ENCODE measurements at places on chromosomes 16 and 17. TPM values are rescaled to one million over a fixed set of nuclear protein-coding genes. Genes with fewer than 3 reads are reported as not detected.

MAF gene
- polyA plus RNA-seq = 65.9 TPM

GRCh38 chr16:68128577-68129305 lies 43.6 kb downstream of the NFATC3 start:
- H3K36me3 ChIP-seq = peaks cover 7% of the 10 kb centered on the region
- H3K4me1 ChIP-seq = peaks cover 2% of the 10 kb centered on the region
- no peak for DNase-seq

GRCh38 chr17:54270499-54270898 lies 447.8 kb downstream of the KIF2B start:
- H3K4me1 ChIP-seq = no peaks in the 10 kb centered on the region
- H3K27me3 ChIP-seq = no peaks in the 10 kb centered on the region
- H3K27ac ChIP-seq = no peak overlapping the region

DNA sequence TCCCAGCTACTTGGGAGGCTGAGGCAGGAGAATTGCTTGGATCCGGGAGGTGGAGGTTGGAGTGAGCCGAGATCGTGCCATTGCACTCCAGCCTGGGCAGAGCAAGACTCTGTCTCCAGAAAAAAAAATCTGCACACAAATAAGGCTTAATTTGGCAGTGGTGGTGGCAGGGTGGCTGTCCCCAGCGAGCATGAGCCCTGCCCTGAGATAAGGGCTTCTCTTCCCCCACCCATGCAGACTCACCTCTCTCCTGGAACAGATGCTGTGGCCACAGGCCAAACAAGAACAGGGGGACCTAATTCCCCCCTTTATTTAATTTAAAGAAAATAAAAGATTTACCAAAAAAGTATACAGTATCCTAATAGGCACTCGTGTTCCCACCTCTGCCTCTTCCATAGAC lies 157.2 kb downstream of the RAB11FIP4 start:
- no peaks in the 10 kb centered on the region for H3K36me3 ChIP-seq
- DNase-seq = no peak
- no peaks in the 10 kb centered on the region for H3K4me1 ChIP-seq
- H3K27me3 ChIP-seq = no peaks in the 10 kb centered on the region

GRCh38 chr16:25256695-25257469 lies 763 bp downstream of the ZKSCAN2 start:
- H3K27me3 ChIP-seq = no peaks in the 10 kb centered on the region
- peak overlapping the region; percentile 98 for H3K27ac ChIP-seq
- peak overlapping the region; percentile 91 for H3K4me3 ChIP-seq
- DNase-seq = peak; percentile 15
- H3K4me1 ChIP-seq = peaks cover 11% of the 10 kb centered on the region

DNA sequence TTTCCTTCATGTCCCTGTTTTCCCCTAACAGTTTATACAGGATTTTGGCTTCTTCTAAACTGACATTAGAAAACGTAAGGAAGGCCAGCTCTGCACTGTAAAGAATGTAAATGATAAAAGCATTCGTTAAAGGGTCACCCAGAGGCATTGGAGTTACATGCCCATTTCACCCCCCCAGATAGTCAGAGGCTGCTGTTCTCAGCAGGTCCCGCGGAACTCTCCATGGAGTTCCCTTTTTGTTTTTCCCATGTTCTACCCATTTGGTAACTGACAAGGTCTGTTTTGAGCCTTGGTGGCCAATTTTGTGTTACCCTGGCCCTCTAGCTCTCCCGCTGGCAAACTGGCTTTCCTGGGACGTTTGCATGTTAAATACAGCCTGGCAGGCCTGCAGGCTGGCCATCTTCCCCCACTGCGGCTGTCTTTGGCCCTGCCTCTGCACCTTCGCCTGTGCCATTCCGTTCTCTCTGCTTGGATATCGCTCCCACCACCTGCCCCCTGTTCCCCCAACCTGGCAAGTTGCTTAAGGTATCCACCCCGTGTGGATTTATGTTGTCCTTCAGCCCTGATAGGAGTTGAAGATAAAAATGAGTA lies 49.7 kb downstream of the EPN2 start:
- H3K27ac ChIP-seq = no peak overlapping the region
- H3K27me3 ChIP-seq = no peaks in the 10 kb centered on the region
- DNase-seq = no peak

- H3K36me3 ChIP-seq = no peaks in the 10 kb centered on the region
- DNase-seq = no peak
- H3K4me1 ChIP-seq = no peaks in the 10 kb centered on the region
These were observed 44.9 kb upstream of the RBFOX3 start for GRCh38 chr17:79655672-79656290.

GRCh38 chr17:67718325-67718941 lies 697 bp downstream of the NOL11 start:
- H3K4me1 ChIP-seq = peaks cover 4% of the 10 kb centered on the region
- peaks cover 14% of the 10 kb centered on the region for H3K36me3 ChIP-seq
- peak overlapping the region; percentile 73 for H3K27ac ChIP-seq
- peak overlapping the region; percentile 70 for H3K4me3 ChIP-seq

DNA sequence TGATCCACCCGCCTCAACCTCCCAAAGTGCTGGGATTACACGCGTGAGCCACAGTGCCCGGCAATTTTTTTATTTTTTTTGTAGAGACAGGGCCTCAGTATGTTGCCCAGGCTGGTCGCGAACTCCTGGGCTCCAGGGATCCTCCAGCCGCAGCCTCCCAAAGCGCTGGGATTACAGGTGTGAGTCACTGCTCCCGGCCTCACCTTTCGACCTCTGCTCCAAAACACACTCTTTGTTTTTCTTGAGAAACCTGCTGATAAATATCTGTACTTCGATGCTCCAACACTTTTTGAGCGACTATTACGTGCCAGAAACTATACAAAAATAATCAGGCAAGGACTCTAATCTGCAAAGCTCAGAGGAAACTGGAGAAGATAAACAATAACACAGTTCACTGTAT lies 1.0 kb downstream of the MED1 start:
- no peak for DNase-seq
- H3K27me3 ChIP-seq = no peaks in the 10 kb centered on the region
- peaks cover 3% of the 10 kb centered on the region for H3K36me3 ChIP-seq
- peaks cover 19% of the 10 kb centered on the region for H3K4me1 ChIP-seq

- DNase-seq = peak; percentile 89
- H3K36me3 ChIP-seq = no peaks in the 10 kb centered on the region
- H3K27me3 ChIP-seq = no peaks in the 10 kb centered on the region
- peak overlapping the region; percentile 67 for H3K4me3 ChIP-seq
- H3K4me1 ChIP-seq = peaks cover 23% of the 10 kb centered on the region
- peak overlapping the region; percentile 98 for H3K27ac ChIP-seq
These were observed 15.8 kb upstream of the EEF2K start for GRCh38 chr16:22190081-22190775.

DNA sequence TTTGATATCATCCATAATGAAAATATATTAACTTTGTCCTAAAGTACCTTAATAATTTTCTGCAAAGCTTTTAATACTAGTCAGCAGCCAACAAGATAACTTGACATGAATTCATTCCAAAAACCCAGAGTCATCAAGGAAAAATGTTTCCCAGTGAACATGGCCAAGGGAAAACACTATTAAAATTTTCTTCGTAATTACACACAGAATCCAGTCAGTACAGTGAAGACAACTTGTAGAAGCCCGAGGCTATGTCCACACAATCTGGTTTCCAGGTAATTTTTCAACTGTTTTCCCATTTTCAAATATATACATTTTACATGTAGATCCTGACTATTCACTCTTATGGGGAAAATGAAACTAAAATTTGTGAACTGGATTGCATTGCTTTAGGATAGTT lies 600.9 kb downstream of the CDH8 start:
- no peaks in the 10 kb centered on the region for H3K4me1 ChIP-seq
- H3K27ac ChIP-seq = no peak overlapping the region
- DNase-seq = no peak
- no peaks in the 10 kb centered on the region for H3K36me3 ChIP-seq
- H3K4me3 ChIP-seq = no peak overlapping the region
- H3K27me3 ChIP-seq = no peaks in the 10 kb centered on the region

GRCh38 chr17:75447951-75448856 lies 8.2 kb upstream of the TMEM94 start:
- no peak for DNase-seq
- no peak overlapping the region for H3K27ac ChIP-seq
- no peaks in the 10 kb centered on the region for H3K4me1 ChIP-seq
- H3K4me3 ChIP-seq = no peak overlapping the region
- no peaks in the 10 kb centered on the region for H3K36me3 ChIP-seq

GRCh38 chr16:54489225-54490111 lies 202.9 kb upstream of the IRX3 start:
- H3K4me1 ChIP-seq = no peaks in the 10 kb centered on the region
- no peaks in the 10 kb centered on the region for H3K36me3 ChIP-seq
- no peaks in the 10 kb centered on the region for H3K27me3 ChIP-seq
- H3K4me3 ChIP-seq = no peak overlapping the region

DNA sequence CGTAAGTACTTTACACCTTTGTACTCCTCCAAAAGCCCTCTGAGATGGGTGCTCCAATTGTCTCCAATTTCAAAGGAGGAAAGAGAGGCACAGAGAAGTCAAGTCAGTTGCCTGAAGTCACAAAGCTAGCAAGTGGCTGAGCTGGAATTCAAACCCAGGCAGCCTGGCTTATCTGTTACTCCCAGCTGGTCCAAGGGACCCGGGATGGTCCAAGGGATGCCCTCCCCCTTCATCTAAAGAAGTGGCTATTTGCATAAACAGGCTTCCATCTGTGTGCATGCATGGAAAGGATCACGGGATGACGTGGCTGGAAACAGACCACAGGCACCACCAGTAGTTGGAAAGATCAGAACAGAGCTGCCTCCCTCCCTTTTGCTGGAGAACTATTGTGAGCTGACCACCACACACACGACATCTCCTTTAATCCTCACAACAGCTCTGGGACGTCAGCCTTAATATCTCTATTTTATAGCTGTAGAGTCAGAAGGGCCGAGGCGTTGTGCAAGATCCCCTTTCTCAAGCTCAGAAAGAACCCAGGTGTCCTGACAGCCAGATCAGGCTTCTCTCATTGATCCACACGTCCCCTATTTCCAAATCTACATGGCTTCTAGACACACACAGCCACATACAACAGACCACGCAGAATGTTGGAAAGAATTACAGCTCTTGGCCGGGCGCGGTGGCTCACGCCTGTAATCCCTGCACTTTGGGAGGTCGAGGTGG lies 10.9 kb upstream of the COL1A1 start:
- no peaks in the 10 kb centered on the region for H3K36me3 ChIP-seq
- H3K4me1 ChIP-seq = peaks cover under 1% of the 10 kb centered on the region
- H3K4me3 ChIP-seq = no peak overlapping the region

KRTAP9-4 gene
- polyA plus RNA-seq = not detected

- H3K27ac ChIP-seq = no peak overlapping the region
- no peak for DNase-seq
- no peak overlapping the region for H3K4me3 ChIP-seq
These were observed 9.0 kb upstream of the CXCL16 start for GRCh38 chr17:4748686-4749085.

GRCh38 chr16:22139008-22139407 lies 23.3 kb upstream of the SDR42E2 start:
- H3K36me3 ChIP-seq = no peaks in the 10 kb centered on the region
- H3K27ac ChIP-seq = no peak overlapping the region
- no peaks in the 10 kb centered on the region for H3K4me1 ChIP-seq
- no peak overlapping the region for H3K4me3 ChIP-seq
- DNase-seq = no peak

DNA sequence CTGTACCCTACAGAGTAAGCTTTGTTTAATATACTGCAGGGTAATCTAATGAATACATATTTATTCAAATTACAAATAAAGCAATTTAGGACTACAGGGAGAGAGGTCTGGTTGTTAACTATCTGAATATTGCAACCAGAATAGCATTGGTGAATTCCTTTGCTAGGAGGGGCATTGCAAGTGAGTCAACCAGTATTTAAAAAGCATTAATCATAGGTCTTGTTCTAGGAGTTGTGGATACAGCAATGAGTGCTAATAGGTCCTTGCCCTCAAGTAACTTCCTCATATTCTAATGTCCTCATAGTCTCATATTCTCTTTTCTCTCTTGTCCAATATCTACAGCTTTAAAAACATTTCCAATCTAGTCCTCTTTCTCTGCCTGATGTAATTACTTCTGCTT lies 531.4 kb downstream of the CDH11 start:
- no peak for DNase-seq
- no peak overlapping the region for H3K4me3 ChIP-seq
- H3K36me3 ChIP-seq = no peaks in the 10 kb centered on the region
- no peaks in the 10 kb centered on the region for H3K27me3 ChIP-seq
- no peak overlapping the region for H3K27ac ChIP-seq

RANGRF gene
- 27.0 TPM for polyA plus RNA-seq
